Esophagus muscularis mucosa (tissue), 4 donors: ENCODE measurements at places on chromosomes 7 and 10. TPM values are rescaled to one million over a fixed set of nuclear protein-coding genes. Genes with fewer than 3 reads are reported as not detected.

DNA sequence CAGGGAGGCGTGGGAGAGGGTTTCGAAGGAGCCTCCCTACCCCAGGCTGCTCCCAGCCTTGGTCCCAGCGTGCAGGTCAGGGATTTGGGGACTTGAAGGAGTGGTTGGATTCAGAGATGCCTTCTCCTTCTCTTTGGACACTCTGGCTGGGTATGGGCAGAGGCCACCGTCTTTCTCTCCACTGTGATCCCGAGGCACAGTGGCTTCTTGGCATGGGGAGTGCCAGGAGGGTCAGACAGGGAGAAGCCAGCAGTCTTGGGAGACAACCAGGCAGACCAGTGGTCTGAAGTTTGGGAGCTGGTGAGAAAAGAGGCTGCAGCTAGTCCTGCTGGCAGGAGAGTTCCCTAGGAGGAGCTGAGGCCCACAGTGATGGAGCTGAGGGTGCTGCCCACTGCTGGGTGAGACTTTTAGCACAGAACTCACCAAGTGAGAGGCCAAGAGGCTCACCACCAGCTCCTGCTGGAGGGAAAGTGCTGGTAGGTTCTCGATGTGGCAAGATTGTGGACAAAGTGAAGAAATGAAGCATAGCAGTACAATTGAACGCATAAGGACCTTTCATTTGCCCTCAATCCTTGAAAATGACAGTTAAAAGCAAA is 35.2 kb upstream of the WDFY4 start:
- no peak overlapping the region for H3K4me3 ChIP-seq
- no peak overlapping the region for H3K27ac ChIP-seq
- H3K4me1 ChIP-seq = no peaks in the 10 kb centered on the region

DNA sequence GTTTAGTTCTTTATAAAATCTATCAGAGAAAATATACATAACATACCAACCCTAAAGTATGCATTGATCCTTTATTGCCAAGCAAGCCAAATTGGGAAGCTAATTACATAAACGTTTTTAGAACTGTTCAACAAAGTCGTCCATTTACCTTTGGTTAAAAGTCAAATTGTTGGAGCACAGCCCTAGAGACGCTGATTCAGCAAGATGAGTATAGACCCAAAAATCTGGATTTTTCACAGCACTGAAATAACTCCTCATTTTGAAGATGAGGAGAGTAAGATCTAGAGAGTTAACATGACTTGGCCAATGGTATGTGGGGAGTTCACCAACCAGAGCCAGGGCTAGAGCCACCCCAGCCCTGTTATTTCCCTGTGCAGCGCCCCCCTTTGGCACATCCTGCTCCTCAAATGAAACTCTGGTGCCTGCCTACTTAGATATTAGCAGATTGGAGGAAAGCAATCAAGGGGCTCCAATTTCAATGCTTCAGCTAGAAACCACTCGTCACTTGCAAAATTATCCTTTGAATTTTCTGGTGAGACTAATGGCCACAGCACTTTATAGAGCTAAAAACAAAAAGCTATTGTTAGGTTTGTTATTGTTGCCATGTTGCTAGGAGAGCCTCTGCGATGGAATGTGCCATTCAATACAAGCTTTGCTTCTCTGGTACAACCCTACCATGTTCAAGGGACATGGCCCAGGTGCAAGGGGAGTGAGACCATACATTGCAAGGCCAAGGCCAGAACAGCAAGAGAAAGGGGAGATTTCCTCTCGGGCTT is 132.6 kb upstream of the ZEB1 start:
- no peak overlapping the region for H3K27ac ChIP-seq
- H3K27me3 ChIP-seq = no peaks in the 10 kb centered on the region
- peaks cover 11% of the 10 kb centered on the region for H3K4me1 ChIP-seq
- H3K36me3 ChIP-seq = no peaks in the 10 kb centered on the region
- H3K4me3 ChIP-seq = no peak overlapping the region

DNA sequence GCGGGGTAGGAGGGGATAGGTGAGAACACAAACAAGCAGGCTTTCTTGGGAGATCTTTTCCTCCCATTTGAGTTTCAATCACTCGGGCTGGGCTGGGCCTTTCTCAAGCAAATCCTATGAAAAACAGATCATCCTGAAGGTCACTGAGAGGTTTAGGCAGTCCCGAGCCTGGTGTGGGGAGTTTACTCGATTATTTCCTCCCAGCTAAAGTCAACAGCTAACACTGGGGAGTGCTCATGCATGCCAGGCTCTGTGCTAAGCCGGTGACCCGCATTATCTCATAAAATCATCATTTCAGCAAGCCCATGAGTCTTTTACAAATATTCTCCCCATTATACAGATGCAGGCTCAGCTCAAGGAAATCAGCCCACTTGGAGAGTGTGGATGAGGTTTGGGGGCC is 85.0 kb upstream of the PAX2 start:
- H3K4me1 ChIP-seq = peaks cover 20% of the 10 kb centered on the region
- DNase-seq = no peak
- H3K4me3 ChIP-seq = no peak overlapping the region
- no peaks in the 10 kb centered on the region for H3K27me3 ChIP-seq
- no peak overlapping the region for H3K27ac ChIP-seq
- no peaks in the 10 kb centered on the region for H3K36me3 ChIP-seq

The GNGT1 gene
- not detected for total RNA-seq

The EVX1 gene
- not detected for total RNA-seq
